Muscle of leg (tissue), 16 donors: ENCODE measurements at places on chromosomes 2 and 18. TPM values are rescaled to one million over a fixed set of nuclear protein-coding genes. Genes with fewer than 3 reads are reported as not detected.

CROCC2 gene
- 0.22 TPM for polyA plus RNA-seq

IL1RL1 gene
- polyA plus RNA-seq: 0.17 TPM

NPPC gene
- polyA plus RNA-seq: 2.1 TPM

PRSS56 gene
- 2.4 TPM for polyA plus RNA-seq

ACMSD gene
- polyA plus RNA-seq: 0.35 TPM

GRCh38 chr2:142874293-142874814 lies 3.1 kb upstream of the KYNU start:
- no peak for DNase-seq

DNA sequence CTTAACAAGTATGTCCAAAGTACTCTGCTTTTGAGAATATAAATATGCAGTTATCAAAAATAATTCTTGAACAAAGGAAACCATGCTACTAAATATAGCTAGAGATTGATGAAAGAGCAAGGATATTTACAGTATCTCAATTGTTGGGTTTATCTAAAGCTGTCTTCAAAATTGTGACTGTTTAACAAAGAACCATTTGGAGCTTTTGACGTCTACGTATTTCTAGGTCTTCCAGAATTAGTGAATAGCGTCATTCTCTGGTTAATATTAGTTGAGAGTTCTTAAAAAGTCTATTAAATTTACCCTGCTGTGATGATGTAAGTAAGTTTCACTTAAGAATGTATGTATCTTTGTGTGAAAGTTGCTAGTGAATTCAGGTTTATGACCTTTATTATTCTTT lies 223.1 kb upstream of the SIX3 start:
- no peak for DNase-seq

GRCh38 chr18:46468426-46469180 lies 188.4 kb downstream of the LOXHD1 start:
- no peak for DNase-seq

- peak; percentile 73 for DNase-seq
Observed at GRCh38 chr2:39696101-39696553, 30.4 kb downstream of the TMEM178A start.

GRCh38 chr2:201969938-201970785 lies 63.5 kb upstream of the FZD7 start:
- DNase-seq: peak; percentile 52
